AG08395 (cell line): ENCODE measurements at places on chromosomes 2 and 18.

- no peak for DNase-seq
Observed at GRCh38 chr2:3341336-3341735, 36.3 kb downstream of the EIPR1 start.

GRCh38 chr2:39513641-39514094, 76.6 kb upstream of the MAP4K3 start:
- DNase-seq, result peak; percentile 94

- no peak for DNase-seq
Observed at GRCh38 chr2:102013206-102014040, 21.7 kb downstream of the IL1R2 start.

DNA sequence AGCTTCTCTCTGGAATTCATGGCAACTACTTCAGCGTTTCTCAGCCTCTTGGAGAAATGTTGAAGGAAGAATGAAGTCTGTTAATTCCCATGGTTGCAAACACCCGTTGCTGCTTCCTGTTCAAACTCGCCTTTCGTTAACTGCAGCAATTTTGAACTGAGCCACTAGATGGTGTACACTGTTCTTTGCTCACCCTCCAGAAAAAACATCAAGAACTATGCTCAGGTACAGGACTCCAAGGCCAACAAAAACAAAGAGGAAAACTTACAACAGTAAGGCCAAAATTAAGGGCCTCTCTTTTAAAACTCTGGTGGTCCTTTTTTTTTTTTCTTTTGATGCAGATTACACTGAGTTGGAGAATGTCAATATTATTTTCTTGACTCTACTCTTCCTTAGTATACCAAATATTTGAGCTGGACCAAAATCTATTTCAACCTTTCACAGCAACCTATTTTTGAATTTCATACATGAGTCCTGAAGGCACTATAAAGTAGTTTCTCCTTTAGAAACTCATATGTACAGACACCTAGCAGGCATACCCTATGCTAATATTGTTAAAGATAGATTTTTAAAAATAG, 58.2 kb downstream of the KLHL14 start:
- peak; percentile 38 for DNase-seq

- DNase-seq, result no peak
Observed at GRCh38 chr2:240322231-240322955, 113.1 kb upstream of the GPC1 start.

GRCh38 chr2:173126819-173127218, 51.2 kb downstream of the MAP3K20 start:
- no peak for DNase-seq

DNA sequence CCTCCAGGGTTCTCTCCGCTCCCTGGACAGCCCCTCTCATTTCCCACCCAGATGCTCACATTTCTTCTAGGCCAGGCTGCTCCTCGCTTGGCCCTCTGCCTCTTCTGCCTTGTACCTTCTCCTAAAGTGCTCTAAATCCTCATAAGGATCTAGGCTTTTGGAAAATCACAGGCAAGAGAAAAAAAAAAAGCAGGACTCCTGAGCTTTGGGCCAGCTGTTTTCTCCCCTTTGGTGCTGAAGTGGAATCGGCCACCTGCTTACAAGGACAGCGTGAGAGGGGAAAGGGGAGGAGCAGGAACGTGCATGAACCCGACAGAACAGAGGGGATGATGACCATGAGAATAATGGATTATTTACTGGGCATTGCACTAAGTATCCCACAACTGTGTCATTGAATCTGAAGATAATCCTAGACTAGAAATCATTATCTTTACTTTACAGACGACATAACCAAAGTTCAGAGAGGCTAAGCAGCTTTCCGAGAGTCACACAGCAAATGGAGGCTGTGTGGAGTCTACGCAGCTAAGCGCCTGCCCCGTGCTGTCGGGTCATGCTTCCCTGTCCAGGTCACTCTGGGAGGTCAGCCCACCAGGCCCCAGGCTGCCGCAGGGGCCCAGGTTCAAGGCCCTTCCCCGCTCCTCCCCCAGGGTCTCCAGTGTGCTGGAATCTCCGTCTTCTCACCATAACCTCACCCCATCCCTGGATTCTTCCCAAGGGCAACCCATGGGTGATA, 141.9 kb downstream of the PXDN start:
- DNase-seq, result no peak

- no peak for DNase-seq
Observed at GRCh38 chr2:236121546-236121945, 46.6 kb downstream of the GBX2 start.

GRCh38 chr2:240443891-240444301, 8.4 kb downstream of the GPC1 start:
- no peak for DNase-seq

DNA sequence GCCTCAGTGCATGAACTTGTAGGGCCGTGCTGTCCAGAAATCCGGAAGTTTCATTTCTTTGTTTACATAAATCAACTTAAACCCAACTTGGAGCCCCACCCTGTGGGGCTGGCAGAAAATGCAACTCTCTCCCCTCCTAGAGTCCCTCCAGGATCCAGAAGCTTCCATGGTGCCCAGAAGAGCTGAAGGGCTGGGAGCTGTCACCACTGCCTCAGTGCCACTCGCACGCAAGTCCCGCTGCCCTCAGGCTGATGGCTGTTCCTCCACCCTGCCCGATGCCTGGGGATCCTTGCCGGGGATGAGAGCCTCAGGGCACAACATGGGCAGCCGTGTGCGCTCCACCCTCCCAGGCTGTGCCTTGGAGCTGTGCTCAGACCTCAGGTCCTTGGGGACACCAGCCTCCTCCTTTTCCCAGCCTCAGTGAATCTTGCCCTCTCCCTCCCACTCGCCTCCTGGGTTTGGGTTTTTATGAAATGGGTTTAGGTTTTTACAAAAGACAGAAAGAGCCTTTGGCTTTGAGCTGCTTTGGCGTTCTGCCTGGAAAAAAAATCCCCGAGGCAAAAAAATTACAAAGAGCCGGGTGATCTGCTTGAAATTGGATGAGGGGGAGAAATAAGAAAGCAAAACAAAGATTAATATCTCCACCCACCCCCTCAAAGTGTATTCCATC, 155.2 kb downstream of the TWIST2 start:
- peak; percentile 77 for DNase-seq

DNA sequence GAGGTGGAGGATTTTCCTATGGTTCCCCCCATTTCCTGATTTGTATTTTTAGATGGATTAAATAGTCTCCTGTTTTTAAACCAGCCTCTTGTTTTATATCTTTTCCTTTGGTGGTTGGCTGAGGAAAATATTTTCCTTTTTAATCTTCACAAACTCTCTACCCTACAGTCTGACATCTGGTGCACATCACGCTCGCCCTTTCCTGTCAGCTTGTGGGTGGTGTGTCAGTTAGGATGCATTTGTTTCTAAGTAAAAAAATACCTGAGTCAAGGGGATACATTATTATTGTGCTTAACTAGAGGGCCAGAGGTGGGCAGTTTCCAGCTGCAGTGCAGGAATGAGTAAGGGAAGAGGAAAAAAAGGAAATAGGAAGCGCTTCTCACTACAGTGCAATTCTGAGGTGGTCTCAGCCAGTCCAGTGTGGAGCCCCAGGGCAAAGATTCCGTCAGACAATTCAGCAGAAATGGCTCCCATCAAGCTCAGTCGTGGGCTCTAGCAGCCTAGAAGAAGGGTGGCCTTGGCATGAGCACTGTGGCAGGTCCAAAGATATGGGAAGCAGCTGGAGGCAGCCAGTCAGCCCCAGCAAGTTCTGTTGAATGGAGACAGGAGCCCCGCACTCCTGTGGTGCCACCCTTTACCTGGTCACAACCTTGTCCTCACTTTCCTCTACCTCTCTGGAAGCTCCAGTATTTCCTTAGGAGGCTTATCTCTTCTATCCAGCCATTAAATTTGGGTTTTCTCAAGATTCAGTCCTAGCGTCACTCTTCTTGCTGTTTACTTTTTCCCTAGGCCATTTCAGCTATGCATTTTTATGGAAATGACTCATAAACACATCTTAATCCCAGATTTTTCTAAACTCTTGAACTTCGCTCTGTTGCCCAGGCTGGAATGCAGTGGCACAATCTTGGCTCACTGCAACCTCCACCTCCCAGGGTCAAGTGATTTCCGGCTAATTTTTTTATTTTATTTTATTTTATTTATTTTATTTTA, 18.5 kb downstream of the SFTPB start:
- DNase-seq, result peak; percentile 66

GRCh38 chr2:118738106-118738505, 109.3 kb downstream of the EN1 start:
- DNase-seq, result no peak

DNA sequence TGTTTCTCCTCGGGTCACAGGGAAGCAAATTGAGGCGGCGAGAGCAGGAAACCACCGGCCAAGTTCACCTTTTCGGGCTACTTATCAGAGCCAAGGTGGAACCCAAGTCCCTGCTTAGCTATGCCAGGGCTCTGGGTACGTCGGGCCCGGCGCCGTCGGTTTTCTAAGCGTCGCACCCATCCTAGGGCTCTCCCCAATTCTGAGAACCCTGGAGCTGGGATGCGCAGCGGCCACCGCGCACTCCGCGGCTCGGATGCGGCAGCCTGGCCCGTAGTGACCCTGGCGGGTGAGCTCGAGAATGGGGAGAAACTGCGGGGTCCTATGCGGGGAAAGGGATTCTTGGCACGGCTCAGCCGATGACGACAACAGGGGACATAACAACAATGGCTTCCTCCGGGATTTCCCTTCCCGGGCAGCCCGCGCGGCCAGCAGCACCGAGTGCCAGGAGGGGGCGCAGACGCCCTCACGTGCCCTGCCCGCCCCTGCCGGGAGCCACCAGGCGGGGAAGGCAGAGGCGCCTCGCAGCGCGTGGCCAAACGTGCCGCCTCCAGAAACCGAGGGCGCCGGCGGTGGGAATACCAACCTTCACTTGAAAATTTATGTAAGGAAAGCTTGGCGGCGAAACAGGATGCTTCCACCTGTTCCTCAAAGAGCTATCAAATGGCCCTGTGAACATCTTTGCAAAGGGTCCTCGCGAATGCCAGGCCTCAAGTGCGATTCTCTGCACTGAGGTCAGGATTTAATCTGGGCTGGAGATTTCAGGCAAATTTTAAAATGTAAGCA, 2.1 kb upstream of the SLC30A3 start:
- DNase-seq, result peak; percentile 66

DNA sequence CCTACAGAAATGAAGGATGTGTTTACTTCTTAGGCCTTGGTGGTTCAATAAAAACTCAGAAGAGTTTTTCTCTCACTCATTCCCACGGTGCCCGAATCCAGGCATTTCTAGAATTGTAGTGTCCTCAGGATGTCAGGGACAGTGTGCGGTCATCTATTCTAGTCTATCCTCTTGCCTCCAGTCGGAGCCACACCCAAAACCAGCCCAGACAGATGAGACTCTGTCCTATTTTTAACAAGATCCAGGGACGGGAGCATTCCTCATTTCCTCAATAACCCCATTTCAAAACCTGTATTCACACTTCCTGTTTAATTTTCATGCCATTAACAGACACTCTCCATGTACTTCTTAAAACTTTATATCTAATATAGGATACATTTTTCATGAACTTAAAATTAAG, 11.6 kb upstream of the RBMS1 start:
- DNase-seq, result no peak

- DNase-seq, result peak; percentile 24
Observed at GRCh38 chr2:192194265-192194865, 368 bp downstream of the TMEFF2 start.

DNA sequence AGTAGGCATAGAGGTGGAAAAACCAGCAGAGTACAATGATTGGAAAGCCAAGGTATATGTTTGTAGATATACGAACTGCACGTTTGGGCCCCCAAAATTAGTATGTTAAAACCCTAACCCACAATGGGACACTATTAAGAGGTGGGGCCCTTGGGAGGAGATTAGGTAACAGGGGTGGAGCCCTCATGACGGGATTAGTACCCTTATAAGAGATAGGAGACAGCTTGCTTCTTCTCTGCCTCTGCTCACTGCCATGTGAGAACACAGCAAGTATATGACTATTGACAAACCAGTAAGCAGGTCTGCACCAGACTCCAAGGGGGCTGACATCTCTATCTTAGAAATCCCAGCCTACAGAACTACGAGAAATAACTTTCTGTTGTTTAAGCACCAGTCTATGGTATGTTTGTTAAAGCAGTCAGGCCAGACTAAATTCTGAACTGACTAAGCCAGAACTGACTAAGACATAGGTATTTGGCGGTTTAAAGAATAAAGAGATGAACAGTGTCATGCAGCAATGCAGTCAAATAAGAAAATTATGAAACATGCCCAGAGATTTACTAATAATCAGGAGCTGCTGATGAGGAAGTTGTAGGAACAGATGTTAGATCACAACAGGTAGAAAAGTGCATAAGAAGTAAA, 182.9 kb downstream of the DYM start:
- peak; percentile 16 for DNase-seq

GRCh38 chr2:1864981-1865421, 120.7 kb upstream of the PXDN start:
- no peak for DNase-seq

GRCh38 chr2:241869087-241869961, at the start of gene RTP5:
Gene RTP5, plus strand, starts transcription at chr2:241869729. Its CDS starts 28 bp downstream, at chr2:241869757.
- no peak for DNase-seq

GRCh38 chr2:28895189-28895893, 874 bp downstream of the WDR43 start:
- peak; percentile 26 for DNase-seq

DNA sequence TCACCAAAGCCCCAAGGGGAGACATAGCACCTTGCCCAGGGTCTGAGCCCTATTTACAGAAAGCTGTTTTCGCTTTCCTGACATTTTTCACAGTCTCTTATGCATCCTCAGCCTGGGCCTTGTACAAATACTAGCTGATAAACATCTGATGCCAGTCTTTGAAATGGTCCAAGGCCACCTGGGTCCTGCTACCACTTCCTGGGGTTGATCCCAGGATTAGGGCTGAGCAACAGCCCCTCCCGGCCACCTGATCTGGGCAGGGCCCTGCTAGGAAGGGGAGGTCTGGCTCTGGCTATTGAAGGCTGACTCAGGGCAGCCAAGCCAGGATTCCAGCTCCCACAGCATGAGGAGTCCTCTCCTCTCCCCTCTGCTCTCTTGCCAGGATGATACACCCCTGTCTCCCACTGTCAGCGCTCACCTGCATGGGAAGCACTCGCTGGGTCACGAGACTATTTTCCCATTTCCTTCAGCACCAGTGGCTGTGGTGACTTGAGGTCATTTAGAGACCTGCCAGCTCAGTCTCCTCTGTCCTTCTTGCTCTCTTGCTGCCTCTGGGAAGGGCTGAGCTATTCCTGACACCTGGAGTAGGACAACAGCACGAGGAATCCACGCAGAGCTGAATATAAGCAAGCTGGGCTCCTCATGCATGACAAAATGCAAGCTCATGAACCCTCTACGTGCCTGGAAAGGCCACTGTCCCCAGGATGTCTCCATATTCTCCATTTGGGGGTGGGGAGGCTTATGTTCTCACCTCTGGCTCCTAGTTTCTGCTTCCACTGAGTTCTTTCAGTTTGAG, 53.0 kb upstream of the LGALSL start:
- no peak for DNase-seq

- no peak for DNase-seq
Observed at GRCh38 chr2:198652461-198652860, 805.3 kb downstream of the SATB2 start.

DNA sequence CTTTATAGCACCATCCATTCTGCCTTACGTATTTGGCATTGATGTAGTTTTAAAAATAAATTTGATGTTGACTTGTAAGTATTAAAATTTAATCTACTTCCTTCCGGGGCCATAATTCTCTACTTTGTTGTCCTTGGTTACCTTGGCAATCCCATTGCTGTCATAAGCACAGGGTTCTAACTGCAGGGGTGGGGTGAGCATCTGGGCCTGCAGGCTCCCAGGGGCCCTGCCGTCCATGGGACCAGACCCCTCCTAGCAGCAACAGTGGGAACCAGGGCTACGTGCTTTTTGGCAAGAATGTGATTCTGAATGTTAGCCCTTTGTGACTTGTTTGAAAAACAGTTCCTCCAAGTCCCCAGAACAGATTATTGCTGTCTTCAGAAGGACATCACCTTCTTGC, 4.9 kb downstream of the ASAP2 start:
- DNase-seq, result no peak

- no peak for DNase-seq
Observed at GRCh38 chr2:35857498-35857897, 498.1 kb upstream of the CRIM1 start.
